ENCODE measurements at places on chromosomes 1 and 21.

GRCh38 chr1:229208481-229208880 lies 62.4 kb upstream of the RAB4A start:
- DNase-seq = no peak

- no peak for DNase-seq
Measured at GRCh38 chr1:9612162-9612845, 23.6 kb downstream of the TMEM201 start.

- DNase-seq = no peak
Measured at GRCh38 chr1:147800804-147801203, 40.4 kb upstream of the GJA5 start.

DNA sequence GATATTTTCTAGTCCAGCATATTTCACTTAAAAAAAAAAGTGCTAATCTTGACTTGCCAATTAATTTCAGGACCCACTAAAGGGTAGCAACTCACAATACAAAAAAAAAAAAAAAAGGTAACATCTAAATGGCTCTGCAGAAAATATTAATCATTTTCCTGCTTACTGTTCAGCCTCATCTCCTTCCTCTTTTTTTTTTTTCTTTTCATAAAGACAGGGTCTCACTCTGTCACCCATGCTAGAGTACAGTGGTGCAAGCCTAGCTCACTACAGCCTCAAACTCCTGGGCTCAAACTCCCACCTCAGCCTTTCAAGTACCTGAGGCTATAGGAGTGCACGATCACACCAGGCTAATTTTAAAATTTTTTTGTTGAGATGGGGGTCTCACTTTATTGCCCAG lies 30.4 kb downstream of the TTC13 start:
- DNase-seq = no peak

- DNase-seq = no peak
Measured at GRCh38 chr1:17265162-17265561, 16.3 kb downstream of the PADI3 start.

- DNase-seq = no peak
Measured at GRCh38 chr1:204046346-204046745, 26.6 kb upstream of the SOX13 start.

GRCh38 chr1:240693036-240693435 lies 81.1 kb upstream of the GREM2 start:
- no peak for DNase-seq

DNA sequence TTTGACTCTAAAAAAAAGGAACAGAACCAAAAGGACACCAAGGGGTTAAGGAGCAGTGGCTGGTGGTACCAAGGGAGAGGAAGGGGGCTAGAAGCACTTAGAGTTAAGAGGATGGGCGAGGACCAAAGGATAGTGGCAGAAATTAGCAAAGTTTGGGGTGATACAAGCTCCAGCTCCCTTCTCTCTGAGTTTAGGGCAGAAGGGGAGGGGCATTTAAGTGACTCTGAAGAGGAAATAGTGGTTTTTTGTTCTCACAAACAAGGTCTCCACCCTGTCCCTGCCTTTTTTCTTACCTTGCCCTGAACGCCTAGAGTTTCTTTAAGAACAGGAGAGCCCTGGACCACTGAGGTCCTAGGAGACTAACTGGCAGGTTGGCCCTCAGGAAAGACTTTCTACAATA lies 3.3 kb downstream of the CDC42SE1 start:
- peak; percentile 27 for DNase-seq

DNA sequence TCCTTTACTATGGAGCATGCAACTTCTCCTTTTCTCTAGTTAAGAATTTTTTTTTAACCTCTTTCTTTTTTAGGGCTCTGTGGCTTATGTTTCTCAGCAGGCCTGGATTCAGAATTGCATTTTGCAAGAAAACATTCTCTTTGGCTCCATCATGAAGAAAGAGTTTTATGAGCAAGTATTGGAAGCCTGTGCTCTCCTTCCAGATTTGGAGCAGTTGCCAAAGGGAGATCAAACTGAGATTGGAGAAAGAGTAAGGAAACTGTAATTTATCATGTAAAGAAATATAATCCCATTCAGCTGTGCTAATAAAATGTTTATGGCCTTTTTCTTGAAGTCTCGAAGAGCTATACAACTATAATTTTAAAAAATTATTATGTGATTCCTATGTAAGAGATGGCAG lies 70.1 kb downstream of the HSPA13 start:
- DNase-seq = no peak

GRCh38 chr1:190138702-190139101 lies 339.0 kb downstream of the BRINP3 start:
- no peak for DNase-seq

DNA sequence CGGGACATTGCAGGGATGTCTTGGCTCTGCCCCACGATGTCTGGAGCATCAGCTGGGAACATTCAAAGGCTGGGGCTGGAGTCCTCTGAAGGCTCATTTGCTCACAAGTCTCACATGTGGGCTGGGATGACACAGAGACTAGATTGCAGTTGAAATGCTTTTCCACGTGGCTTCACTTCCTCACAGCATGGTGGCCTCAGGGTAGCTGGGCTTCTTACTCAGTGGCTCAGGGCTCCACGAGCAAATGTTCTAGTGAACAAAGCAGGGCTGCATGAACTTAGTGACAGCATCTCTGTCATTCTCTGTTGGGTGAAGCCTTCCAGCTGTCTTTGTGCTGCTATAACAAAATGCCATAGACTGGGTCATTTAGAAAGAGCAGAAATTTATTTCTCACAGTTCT lies 247.0 kb upstream of the POU3F1 start:
- DNase-seq = no peak

- no peak for DNase-seq
Measured at GRCh38 chr1:12505231-12505630, 112.8 kb downstream of the DHRS3 start.

GRCh38 chr1:84344286-84344685 lies 42.8 kb downstream of the SAMD13 start:
- no peak for DNase-seq

DNA sequence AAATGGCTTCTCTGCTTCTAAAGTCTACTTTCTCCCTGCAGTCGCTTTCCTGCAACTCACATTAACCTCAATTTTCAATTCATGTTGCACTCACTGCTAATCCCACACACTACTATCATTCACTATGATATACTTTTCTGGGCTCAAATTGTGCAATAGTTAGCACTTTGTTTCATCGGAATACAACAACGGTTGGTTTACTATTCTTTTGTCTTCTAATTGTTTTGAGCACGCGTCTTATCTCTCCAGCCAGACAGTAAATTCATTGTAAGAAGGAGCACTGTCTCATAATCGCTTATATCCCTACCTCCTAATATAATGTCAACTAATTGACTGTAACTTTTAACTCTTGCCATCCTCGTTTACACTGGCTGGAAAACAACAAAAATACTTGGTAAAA lies 3.9 kb upstream of the PALMD start:
- no peak for DNase-seq

DNA sequence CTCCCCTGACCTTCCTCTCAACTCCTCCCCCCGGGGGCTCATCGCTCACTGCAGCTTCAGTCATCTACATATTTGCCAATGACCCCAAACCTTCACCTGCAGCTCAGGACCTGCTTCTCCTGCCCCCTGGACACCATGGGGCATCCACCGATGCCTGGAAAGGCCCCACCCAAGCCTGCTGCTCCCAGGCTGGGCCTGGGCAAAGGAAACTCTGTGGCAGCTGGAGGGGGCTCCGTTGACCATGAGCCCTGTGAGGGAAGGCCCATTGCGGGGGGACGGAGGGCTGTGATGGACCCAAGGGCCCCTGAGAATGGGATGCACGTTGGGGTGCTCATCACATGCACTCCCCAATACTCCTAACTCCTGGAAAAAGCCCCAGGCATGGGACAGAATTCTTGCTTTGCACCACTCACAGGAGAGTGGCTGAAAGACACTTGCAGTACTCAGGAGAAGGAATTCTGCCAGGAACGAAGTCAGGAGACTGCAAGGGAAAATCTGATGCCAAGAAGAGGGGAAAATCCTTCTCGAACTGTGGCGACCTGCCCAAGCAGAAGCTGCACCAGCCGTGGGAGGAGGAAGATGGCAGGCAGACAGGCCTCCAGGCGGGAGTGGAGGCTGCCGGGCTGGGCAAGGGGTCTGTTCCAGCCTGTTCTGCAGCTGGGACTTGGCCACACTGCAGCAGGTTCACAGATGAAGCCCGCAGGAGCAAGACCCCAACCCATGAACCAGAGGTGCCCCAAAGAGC lies 18.4 kb downstream of the MATN1 start:
- no peak for DNase-seq

DNA sequence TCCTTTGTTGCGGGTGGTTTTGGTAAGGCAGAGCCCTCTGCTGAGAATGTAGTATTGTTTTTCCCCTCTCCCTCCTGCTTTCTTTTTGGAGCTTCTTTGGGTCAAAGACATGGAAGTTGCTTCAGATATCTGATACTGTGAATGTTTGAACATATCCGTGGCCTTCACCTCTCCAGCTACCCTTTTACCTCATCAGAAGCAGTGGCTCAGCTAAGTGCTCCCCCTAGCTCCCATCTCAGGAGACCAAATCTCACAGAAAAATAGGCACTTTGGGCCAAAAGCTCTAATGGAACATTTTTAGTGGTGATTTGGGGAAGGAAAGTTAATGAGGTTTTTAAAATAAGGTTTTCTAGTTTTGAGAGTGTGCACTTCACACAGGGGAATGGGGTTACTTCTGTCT lies 6.3 kb downstream of the TMEM200B start:
- DNase-seq = no peak

DNA sequence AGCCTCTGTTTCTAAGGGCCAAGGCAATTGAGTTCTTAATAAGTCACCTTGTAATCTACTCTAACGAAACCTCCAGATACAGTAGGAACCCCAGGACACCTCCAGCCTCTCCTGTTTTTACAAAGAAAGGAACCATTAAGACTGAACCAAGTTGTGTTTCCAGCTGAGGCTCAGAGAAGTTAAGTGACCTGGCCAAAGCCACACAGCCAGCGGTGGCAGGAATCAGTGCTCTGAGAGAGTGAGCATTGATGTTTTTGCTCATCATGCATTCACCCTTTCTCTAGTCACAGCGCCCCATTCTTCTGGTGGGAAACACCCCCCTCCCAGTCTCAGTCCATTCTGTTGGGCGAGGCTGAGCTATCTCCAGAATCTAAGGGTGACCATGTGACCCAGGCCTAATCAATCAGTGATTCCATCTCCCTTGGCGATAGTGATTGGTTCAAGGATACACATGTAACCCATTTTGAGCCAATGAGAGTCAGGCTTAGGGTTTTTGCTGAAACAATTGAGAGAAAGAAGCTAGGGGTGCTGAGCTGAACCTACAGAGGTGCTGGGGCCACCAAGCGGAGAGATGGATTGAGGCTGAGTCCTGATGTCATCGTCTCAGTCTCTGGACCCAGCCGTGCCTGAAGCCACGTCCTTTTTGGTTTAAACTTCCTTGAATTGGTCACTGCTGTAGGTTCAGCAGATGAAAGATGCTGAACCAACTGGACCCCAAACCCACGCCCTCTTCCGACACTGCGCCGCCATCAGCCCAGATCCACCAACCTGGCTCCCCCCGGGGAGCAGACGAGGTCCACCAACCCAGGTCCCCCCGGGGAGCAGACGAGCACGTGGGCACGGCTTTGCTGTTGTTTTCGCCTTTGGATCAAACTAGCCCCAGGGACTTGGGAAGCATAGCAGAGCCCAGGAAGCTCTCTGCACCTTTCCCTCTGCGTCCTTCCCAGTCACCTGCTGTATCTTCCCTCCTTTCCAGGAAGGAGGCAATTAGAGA lies 28.0 kb upstream of the RERE start:
- no peak for DNase-seq

DNA sequence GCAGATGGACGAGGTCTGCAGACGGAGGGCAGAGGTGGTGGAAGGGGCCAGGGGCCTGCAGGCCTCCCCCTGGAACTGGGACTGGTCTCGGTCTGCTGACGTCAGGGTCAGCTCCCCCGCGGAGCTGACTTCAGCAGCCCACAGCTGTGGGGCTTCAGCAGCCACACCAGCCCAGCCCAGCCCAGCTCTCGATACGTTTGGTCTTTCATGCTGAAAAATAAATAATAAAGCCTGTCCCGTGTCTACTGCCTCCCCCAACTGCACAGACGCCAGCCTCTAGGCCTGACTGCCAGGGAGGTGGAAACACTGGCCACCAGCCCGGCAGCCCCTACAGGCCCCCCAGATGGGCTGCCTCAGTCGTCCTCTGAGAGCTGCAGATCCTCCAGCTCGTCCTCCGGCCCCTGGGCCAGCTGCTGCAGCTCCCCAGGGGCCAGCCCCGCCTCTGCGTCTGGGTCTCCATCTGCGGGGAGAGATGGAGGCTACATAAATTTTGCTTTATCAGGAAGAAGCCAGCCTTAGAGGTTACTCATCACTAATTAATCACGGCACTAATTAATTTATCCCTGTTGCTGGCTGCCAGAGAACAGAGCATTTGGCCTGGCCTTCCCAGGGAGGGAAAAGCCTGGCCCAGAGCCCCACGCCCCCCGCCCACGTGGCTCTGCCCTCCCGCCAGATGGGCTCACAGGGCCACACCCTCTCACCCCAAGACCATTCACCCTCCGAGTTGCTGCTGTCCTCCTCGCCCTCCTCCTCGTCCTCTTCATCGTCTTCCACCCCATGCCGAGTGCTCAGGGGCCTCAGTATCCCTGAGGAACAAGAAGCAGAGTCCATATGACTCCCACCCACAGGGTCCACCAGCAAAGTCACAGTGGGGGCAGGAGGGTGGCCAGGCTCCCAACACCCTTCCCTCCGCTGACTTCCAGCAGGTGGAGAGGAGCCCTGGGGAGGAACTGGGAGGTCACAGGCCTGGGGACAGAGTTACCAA lies 14.4 kb downstream of the NOC2L start:
- DNase-seq = no peak

DNA sequence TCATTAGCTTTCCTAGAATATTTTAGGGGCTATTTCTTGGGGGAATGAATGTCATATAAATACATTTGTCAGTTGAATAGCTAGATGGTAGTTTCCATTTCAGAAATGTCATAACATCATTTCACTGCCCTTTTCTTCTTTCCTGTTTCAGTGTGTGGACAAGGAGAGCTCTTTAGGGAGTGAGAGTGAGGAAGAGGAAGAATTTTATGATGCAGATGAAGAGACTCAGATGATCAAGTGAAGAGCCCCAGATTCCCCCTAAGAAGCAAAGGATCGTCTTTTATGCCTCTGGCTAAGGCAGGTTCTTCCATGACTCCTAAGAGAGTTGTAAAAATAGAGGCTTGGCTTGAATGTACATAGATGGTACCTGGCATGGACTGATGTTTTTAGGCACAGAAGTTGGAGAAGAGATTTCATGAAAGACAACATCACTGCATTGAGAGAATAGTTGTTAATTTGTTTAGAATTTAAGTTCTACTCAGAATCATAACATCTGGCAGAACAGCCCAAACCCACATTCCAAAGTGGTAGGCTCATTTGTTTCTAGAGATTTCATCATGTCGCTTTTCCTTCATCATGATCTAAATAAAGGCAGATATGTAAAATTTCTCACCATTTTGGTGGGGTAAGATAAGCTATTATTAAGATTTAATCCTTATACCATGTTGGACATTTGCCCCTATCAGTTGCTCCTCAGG lies 44.2 kb upstream of the MAB21L3 start:
- no peak for DNase-seq
